Activated CD4-positive, alpha-beta T cell treated with anti-CD3 and anti-CD28 coated beads, Interleukin-2, amount 10 ng/mL, durations not matched to agents 24 days and 14 days (primary cell): ENCODE measurements at places on chromosomes 12 and 14.

- no peak for DNase-seq
- H3K27ac ChIP-seq = no peak overlapping the region
- no peaks in the 10 kb centered on the region for H3K36me3 ChIP-seq
- H3K4me1 ChIP-seq = peaks cover 4% of the 10 kb centered on the region
- no peak overlapping the region for H3K4me3 ChIP-seq
Observed at GRCh38 chr12:47023311-47023710, 56.1 kb upstream of the PCED1B start.

GRCh38 chr14:76777721-76778120 lies 16.5 kb downstream of the VASH1 start:
- H3K4me3 ChIP-seq = no peak overlapping the region
- H3K36me3 ChIP-seq = peaks cover 7% of the 10 kb centered on the region
- peaks cover 28% of the 10 kb centered on the region for H3K4me1 ChIP-seq

GRCh38 chr14:78834766-78835451 lies 664.7 kb downstream of the NRXN3 start:
- no peaks in the 10 kb centered on the region for H3K36me3 ChIP-seq
- DNase-seq = peak; percentile 27
- no peaks in the 10 kb centered on the region for H3K27me3 ChIP-seq
- H3K4me3 ChIP-seq = no peak overlapping the region
- no peaks in the 10 kb centered on the region for H3K4me1 ChIP-seq

DNA sequence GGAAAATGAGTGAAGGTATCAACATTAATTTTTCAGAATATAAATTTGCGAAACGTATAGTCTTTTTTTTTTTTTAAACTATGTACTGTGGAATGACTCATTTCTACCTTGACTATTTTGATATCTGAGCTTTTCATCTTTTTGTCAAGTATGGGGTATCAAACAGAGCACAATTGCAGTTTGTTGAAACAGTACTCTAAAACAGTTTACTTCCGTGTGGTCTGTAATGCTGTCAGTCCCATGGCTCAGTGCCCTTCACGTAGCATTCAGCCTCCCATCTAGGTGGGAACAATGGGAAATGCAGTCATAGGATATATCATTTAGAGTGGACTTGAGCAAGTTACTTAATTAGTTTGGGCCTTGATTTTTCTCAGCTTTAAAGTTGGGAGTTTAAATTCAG lies 139.5 kb downstream of the ERC1 start:
- H3K27me3 ChIP-seq = no peaks in the 10 kb centered on the region
- no peak overlapping the region for H3K27ac ChIP-seq
- DNase-seq = no peak
- H3K4me1 ChIP-seq = peaks cover 10% of the 10 kb centered on the region
- H3K4me3 ChIP-seq = no peak overlapping the region

DNA sequence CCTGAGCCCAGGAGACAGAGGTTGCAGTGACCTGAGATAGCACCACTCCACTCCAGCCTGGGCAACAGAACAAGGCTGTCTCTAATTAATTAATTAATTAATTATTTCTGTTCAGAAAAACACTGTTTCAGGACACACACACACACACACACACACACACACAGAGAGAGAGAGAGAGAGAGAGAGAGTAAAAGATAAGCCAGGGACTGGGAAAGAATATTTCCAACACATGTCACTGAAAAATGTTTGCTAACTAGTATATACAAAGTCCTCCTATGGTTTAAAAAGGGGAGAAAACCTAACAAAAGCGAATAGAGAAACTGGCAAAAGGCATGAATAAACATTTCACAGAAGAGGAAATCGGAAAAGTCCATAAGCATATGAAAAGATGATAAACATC lies 18.1 kb upstream of the LRIG3 start:
- H3K4me1 ChIP-seq = no peaks in the 10 kb centered on the region
- no peak overlapping the region for H3K4me3 ChIP-seq
- DNase-seq = no peak
- H3K27ac ChIP-seq = no peak overlapping the region
- no peaks in the 10 kb centered on the region for H3K27me3 ChIP-seq
- no peaks in the 10 kb centered on the region for H3K36me3 ChIP-seq

GRCh38 chr12:119602734-119603094 lies 9.1 kb downstream of the TMEM233 start:
- no peak overlapping the region for H3K27ac ChIP-seq
- peaks cover 24% of the 10 kb centered on the region for H3K27me3 ChIP-seq
- H3K4me1 ChIP-seq = no peaks in the 10 kb centered on the region
- no peak overlapping the region for H3K4me3 ChIP-seq

- peaks cover 21% of the 10 kb centered on the region for H3K36me3 ChIP-seq
- no peaks in the 10 kb centered on the region for H3K4me1 ChIP-seq
- H3K4me3 ChIP-seq = no peak overlapping the region
Observed at GRCh38 chr14:73003681-73004080, 23.2 kb downstream of the ZFYVE1 start.

DNA sequence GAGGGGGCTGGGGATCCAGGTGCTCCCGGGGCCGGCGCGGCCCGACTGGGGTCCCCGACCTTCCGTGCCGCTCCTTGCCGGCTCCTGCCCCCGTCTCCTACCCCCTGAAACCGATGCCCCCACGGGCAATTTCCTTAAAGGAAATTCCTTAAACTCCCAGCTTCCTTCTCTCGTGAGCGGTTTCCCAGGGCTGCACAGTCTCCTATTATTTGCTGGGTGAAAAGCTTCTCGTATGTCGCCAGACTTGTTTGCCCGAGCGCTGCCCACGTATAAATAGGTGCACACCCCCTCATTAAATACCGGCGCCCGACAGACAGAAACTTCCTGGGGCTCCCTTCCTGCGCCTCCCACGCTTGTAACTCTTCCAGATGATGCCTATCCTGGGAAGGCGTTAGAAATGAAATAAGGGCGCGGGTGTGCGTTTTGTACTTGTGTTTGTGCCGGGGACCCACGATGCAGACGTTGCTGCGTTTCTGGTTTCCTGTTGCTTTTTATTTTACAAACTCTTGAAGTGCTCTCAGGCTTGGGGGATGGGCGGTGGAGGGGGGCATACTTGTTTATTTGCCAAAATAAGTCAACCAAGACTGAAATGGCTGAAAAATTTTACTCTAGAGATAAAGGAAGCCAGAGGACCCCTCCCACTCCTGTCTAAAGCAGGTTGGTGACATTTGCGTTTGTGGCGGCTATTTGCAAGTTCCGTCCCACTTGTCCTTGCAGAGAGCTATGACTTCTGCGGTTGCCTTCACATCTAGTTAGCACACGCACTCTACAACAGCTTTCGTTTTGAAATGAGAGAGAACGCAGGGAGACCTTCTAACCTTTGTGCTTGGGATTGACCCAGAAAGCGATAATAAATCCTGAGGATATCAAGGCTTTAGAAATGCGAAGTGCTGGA lies 1.0 kb downstream of the HIP1R start:
- H3K4me1 ChIP-seq = peaks cover 27% of the 10 kb centered on the region
- DNase-seq = peak; percentile 88
- peak overlapping the region; percentile 86 for H3K4me3 ChIP-seq
- H3K27ac ChIP-seq = peak overlapping the region; percentile 86
- H3K36me3 ChIP-seq = peaks cover 9% of the 10 kb centered on the region

- H3K27me3 ChIP-seq = peaks cover 4% of the 10 kb centered on the region
- H3K4me3 ChIP-seq = no peak overlapping the region
Observed at GRCh38 chr12:75725521-75726111, 214.2 kb upstream of the KRR1 start.

DNA sequence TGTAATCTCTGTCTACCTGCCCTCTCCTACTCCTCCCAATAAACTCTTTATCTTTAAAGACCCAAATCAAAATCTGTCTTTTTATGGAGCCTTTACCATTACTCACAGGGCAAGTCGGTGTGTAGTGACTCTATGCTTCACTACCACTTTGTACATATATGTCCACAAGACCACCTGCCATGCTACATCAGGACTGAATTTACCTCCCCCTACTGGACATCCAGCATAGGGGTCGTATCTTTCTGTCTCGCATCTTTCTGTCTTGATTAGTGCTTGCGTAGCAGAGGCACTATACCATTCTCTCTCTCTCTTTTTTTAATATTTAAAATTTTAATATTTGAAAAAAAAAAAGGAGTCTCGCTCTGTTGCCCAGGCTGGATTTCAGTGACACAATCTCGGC lies 587.5 kb downstream of the SOX5 start:
- DNase-seq = no peak
- H3K4me3 ChIP-seq = no peak overlapping the region
- no peaks in the 10 kb centered on the region for H3K4me1 ChIP-seq

- H3K27me3 ChIP-seq = peaks cover 32% of the 10 kb centered on the region
- H3K4me3 ChIP-seq = no peak overlapping the region
- H3K4me1 ChIP-seq = no peaks in the 10 kb centered on the region
- H3K27ac ChIP-seq = no peak overlapping the region
Observed at GRCh38 chr14:72634691-72635616, 258.9 kb downstream of the DPF3 start.

DNA sequence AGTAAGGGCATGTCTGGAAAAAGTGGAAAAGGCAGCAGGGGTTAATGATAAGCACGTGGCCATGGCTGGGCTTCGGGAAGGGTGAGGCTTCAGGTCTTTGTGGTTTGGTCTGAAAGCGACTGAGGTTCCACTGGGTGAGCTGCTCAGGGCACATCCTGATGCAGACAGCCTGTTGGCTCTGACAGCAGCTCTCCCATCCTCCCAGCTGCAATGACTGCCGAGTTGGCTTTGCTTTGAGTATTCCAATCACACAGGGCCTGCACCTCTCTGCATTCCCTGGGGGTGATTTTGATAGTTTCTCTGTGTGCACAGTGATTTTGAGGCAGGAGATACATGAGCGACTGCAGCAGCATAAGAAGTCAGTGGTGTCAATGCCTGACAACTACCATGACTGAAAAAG lies 390.7 kb downstream of the APAF1 start:
- H3K27me3 ChIP-seq = no peaks in the 10 kb centered on the region
- H3K4me1 ChIP-seq = no peaks in the 10 kb centered on the region
- DNase-seq = no peak
- H3K27ac ChIP-seq = no peak overlapping the region

DNA sequence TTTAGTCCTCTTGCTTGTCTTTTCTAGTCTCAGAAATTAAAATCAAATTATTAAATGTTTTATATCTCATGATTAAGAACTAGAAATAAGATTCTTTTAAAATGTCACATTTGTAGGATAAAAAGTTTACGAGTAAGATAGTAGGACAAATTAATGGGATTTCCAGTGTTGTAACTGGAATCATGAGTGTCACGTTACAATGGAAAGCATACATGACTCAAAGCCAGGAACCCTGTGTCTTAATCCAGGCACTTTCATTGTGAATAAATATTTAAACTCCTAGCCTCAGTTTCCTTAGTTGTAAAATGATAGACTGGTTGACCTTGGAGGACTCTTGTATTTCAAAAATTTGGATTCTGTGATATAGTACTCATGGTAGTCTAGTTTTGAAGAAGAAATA lies 84.9 kb downstream of the MIA2 start:
- H3K36me3 ChIP-seq = peaks cover 29% of the 10 kb centered on the region
- no peak for DNase-seq
- H3K27ac ChIP-seq = no peak overlapping the region
- H3K27me3 ChIP-seq = no peaks in the 10 kb centered on the region
- no peak overlapping the region for H3K4me3 ChIP-seq
- H3K4me1 ChIP-seq = no peaks in the 10 kb centered on the region

DNA sequence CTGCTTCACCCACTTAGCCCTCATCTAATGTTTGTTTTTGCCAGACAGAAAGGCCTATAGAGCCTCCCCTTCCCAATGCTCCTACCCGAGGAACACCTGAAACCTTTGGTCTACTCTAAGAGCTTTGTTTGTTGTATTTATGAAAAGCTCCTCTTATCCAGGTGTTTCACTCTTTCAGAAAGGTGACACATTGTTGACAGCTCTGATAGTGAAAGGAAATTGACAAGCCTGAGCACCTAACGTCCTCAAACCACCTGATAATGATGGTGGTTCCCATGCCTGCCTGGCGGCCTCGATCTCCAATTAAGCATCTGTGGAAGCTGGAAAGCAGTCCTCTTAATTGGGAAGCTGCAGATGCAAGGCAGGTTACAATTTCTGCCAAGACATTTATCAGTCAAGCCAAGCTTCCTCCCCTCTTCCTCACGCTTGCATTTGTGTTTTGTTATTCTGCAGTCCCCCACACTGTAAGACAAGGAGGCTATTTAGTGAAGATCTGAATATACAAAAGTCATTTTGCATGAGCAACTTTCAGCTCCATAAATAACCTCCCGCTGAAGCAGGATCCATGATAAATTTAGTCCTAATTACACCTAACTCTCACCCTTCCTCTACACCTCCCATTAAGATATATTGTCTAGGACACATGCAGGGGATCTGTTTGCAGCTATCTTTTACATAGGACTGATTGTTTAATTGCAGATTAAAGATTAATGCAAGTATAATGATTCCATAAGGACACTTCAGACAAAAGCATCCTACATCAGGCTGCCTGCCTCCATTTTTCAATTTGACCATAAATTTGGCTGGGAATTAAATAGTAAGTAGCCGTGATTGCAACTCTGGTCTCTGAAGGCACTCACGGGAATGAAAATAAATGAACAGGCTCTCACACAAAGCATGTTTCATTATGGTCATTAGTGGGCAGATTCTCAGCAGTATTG lies 288.6 kb downstream of the PDZRN4 start:
- H3K4me3 ChIP-seq = no peak overlapping the region
- no peak for DNase-seq
- no peaks in the 10 kb centered on the region for H3K36me3 ChIP-seq

DNA sequence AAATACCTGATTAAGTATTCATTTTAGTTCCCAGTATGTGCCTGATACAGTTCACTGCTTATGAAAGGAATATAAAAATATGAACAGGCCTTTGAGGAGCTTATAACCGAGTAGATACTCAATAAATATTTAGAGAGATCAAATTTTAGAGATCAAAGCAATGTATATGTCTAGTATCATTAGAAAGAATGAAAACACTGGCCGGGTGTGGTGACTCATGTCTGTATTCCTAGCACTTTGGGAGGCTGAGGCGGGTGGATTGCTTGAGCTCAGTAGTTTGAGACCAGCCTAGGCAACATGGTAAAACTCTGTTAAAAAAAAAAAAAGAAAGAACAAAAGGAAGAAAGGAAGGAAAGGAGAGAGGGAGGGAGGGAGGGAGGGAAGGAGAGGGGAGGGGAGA lies 113.2 kb upstream of the EEA1 start:
- no peaks in the 10 kb centered on the region for H3K4me1 ChIP-seq
- no peaks in the 10 kb centered on the region for H3K36me3 ChIP-seq
- H3K27ac ChIP-seq = no peak overlapping the region
- no peak overlapping the region for H3K4me3 ChIP-seq
- H3K27me3 ChIP-seq = no peaks in the 10 kb centered on the region

DNA sequence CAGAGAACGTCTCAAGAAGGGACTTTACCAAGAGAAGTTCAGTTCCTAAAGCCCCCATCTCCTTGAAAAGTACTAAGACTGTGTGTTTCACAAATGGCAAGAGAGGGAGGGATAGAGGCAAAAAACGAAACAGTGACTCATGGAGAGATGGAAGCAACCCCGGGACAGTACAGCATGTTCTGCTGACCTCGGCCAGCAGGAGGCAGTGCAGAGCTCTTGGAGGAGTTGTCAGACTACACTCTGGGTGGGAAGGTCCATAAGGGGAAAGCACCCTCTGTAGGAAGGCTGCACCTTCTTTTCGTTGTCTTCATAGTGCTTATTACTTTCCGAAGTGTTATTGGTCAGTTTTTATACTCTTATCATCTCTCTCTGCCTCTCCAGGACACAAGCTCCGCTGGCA lies 525.2 kb upstream of the CCDC196 start:
- no peaks in the 10 kb centered on the region for H3K36me3 ChIP-seq
- peaks cover 37% of the 10 kb centered on the region for H3K4me1 ChIP-seq
- peaks cover 32% of the 10 kb centered on the region for H3K27me3 ChIP-seq

GRCh38 chr14:24576182-24576581 lies at the start of gene CTSG:
Gene CTSG (minus strand): TSS chr14:24576250. CDS start chr14:24576223, 27 bp downstream.
- H3K4me3 ChIP-seq = no peak within 1 kb of the TSS
- H3K27ac ChIP-seq = no peak within 1 kb of the TSS
- DNase-seq = no peak
- no peaks in the 10 kb centered on the region for H3K36me3 ChIP-seq
- peaks cover 11% of the 10 kb centered on the region for H3K27me3 ChIP-seq
- H3K4me1 ChIP-seq = peaks cover 4% of the 10 kb centered on the region

GRCh38 chr14:68440820-68441219 lies 352.0 kb downstream of the ZFP36L1 start:
- no peak overlapping the region for H3K27ac ChIP-seq
- H3K4me3 ChIP-seq = no peak overlapping the region
- no peak for DNase-seq
- H3K4me1 ChIP-seq = no peaks in the 10 kb centered on the region
- H3K27me3 ChIP-seq = no peaks in the 10 kb centered on the region
